ENCODE measurements at places on chromosomes 1 and 21.

- DNase-seq, result no peak
Observed at GRCh38 chr1:211714154-211714553, 38.7 kb upstream of the NEK2 start.

DNA sequence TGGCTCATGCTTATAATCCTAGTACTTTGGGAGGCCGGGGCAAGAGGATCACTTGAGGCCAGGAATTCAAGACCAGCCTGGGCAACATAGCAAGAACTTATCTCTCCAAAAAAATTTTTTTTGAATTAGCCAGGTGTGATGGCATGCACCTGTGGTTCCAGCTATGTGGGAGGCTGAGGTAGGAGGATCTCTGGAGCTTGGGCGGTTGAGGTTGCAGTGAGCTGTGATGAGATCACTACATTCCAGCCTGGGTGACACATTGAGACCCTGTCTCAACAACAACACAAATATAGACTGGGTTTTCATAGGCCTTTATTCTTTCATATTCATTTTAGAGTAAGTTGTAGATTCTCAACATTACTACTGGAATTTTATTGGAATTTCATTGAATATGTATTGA lies 12.8 kb downstream of the MED18 start:
- no peak for DNase-seq

DNA sequence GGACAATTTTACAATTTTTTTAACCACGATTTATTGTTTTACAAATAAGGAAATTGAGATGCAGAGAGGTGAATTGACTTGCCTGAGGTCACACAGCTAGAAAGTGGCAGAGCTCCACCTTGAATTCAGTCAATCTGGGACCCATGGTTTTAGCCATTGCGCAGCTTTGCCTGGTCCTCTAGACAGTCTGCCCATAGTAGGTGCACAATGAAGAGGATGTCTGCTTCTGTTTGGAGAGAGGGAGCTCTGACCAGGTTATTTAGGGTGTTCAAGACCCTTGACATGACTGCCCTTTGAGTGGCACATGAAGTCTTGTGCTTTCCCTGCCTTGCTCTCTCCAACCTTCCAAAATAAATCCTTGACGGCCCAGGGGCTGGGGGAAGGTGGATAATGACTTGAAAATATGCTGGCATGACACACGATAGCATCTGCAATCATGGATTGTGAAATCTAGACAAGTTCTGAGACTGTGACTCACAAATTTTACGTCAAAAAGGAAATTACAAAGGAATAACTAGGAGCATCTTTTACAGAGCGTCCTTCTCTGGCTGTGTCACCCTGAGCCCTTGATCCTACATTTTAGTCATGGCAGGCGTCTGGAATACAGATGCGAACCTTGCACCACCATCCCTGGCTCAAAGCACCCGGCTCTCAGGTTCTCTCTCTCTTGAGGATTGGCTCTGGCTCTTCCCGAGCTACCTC lies 26.2 kb upstream of the ID3 start:
- DNase-seq, result peak; percentile 99

GRCh38 chr21:44440241-44441040 lies 14.9 kb upstream of the LRRC3 start:
- DNase-seq, result no peak

DNA sequence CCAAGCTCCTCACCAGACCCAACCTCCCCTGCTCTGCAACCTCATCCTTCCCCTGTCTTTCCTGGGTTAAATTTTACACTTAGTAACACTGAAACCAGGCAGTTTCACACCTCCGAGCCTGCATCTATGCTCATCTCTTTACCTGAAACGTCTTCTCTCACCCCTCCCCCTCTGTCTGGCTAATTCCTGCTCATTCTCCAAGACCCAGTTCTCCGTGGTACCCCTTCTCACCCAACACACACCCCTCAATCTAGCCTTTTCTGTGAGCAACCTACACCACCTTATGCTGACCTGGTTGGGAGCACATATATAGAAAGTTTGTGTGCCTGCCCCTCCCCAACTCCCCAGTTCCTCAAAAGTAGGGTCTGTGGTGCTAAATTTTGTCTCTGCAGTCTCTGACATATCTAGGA lies 3.7 kb upstream of the KIAA1614 start:
- DNase-seq, result no peak

DNA sequence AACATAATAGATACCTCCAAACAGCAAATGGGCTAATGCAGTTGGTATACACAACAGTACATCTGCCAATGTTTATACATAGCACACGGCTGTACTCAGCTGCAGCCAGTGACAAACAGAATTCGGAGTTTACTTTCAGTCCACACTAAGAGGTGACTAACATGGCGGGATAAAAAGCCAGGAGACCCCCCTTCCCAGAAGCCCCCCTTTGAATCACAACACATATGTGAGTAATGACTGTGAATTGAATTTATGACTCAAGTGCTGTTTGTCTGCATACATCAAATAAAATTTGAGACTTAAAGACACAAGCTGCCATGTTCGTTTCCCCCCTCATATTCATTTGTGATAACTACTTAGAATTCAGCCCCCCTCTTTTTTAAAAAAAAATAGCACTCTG lies 113.2 kb downstream of the RUNX1 start:
- peak; percentile 26 for DNase-seq

DNA sequence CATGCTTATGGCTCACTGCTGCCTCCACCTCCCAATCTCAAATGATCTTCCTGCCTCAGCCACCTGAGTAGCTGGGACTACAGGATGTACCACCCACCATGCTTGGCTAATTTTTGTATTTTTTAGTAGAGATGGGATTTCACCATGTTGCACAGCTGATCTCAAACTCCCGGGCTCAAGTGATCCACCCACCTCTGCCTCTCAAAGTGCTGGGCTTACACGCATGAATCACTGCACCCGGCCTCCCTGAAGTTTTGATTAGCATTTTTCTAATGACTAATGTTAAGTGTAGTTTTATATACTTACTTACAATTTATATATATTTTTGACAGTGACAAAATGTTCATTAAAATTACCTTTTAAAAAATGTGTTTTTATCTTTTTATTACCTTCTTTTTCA lies 41.1 kb downstream of the ZNF678 start:
- peak; percentile 12 for DNase-seq

DNA sequence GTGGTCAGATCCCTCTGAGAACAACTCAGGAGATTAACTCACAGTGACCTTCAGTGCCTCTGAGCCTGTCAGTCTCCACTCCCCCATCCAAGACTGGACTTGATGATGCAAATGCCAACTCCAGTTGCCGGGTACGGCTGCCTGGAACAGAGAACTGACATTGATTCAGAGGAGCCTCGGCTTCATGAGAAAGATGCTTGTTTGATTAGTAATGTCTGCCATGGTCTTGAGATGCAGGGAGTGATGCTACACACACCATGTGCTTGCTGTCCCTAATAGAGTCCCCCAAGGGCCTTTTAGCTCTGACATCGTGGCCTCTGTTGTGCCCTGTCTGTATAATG lies 51.8 kb upstream of the LRP8 start:
- no peak for DNase-seq

GRCh38 chr1:14946011-14946359 lies 207.6 kb upstream of the TMEM51 start:
- DNase-seq, result no peak

DNA sequence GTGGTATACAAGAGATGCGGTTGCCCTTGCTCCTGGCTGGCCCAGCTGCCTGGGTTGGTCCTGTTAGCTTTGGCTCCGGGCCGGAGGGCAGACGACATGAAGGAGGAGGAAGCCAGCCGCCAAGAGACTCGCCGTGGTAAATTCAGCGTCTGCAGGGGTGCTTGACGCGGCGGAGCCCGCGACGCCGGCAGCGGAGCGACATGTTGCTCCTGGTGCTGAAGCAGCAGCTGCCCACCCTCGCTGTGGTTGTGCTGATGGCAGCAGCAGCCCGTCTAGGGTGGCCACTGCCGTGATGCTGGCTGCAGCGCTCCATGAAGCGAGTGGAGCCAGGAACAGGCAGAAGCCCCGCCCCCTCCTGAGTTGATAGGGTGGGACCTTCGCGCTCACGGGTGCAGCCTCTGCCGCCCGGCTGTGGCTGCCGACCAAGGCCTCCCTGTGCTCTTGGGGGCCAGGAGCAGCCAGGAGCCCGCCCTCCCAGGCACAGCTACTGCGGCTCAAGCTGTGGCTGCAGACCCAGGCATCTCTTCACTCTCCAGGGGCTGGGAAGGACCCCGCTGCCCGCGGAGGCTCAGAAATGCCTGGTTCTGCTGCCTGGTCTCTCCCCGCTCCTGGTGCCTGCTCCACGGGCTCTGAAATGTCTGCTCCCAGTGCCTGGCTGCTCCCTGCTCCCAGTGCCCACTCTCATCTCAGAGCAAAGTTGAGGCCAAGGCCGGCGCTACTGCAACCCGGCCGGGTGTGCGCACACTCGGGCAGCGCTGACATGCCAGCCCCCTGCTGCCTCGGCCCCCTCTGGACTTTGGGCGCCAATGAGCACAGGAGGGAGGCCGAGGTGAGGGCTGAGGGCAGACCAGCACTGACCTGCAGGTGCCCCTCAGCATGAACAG lies 4.4 kb upstream of the ZNF692 start:
- peak; percentile 59 for DNase-seq

GRCh38 chr1:182279302-182279701 lies 112.3 kb downstream of the GLUL start:
- DNase-seq, result no peak

GRCh38 chr1:105310063-105310462 lies 1560.4 kb downstream of the AMY1C start:
- DNase-seq, result no peak

DNA sequence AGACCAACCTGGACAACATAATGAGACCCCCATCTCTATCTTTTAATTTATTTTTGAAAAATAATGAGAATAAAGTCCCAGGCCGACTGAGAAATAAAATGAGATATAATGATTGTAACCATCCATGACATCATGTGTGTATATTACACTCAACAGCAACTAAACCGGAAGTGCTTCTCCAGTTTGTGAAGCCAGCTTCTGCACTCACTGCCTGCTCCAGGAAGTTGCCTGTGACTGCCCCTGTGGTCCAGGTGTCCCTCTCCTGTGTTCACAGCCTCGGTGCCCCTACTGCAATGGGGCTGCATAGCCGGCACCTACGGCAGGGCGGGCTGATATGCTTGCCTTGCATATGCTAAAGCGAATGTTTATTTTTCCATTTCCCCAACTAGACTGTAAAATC lies 68.3 kb downstream of the SSBP3 start:
- no peak for DNase-seq

- DNase-seq, result no peak
Observed at GRCh38 chr1:43463479-43463878, 9.7 kb upstream of the HYI start.

DNA sequence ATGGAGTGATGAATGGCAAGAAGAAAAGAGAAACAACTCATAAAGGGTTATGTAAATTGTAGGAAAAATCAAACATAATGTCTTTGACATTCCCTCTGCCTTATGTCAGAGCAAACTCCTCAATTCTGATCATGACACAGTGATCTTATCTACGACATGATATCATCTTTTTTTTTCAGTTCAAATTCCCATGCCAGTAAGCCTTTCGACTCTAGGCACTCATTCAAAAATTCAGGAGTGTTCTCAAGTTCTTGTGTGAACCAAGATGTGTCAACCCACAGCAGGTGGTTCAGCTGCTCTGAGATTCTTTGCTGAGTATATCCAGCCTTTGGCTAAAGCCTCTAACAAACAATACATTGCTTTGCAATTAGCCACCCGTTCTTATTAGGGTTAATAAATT lies 97.1 kb upstream of the ESRRG start:
- no peak for DNase-seq

GRCh38 chr1:244336232-244336899 lies 115.3 kb downstream of the ADSS2 start:
- DNase-seq, result no peak

- DNase-seq, result no peak
Observed at GRCh38 chr1:103273106-103273505, 164.8 kb upstream of the COL11A1 start.

Measured in fibroblast of mammary gland (primary cell).